ENCODE measurements at places on chromosomes 1 and 21.

GRCh38 chr1:18354612-18355011 is 126.1 kb upstream of the KLHDC7A start:
- DNase-seq, result no peak

- no peak for DNase-seq
These were observed 4.0 kb downstream of the OSCP1 start for GRCh38 chr1:36446271-36446670.

GRCh38 chr1:235138821-235139220 is 10.2 kb upstream of the TOMM20 start:
- DNase-seq, result no peak

DNA sequence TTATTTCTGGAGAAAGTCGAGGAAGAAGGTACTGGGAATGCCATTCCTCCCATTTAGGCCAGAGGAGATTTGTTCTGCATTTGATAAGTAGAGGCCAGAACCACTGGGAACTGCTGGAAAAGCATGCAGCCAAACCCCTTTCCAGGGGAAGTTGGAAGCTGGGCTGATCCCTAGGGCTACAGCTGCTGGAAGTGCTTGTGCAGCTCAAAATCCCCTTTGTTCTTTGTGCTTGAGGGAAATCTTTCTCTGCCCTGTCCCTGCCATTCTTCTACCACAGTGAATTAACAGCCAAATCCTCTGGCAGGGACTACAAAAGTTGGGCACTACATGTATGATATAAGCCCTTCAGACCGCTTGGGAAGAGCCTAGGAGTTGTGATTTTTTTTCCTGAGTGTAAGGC is 734.1 kb downstream of the LRRIQ3 start:
- no peak for DNase-seq

DNA sequence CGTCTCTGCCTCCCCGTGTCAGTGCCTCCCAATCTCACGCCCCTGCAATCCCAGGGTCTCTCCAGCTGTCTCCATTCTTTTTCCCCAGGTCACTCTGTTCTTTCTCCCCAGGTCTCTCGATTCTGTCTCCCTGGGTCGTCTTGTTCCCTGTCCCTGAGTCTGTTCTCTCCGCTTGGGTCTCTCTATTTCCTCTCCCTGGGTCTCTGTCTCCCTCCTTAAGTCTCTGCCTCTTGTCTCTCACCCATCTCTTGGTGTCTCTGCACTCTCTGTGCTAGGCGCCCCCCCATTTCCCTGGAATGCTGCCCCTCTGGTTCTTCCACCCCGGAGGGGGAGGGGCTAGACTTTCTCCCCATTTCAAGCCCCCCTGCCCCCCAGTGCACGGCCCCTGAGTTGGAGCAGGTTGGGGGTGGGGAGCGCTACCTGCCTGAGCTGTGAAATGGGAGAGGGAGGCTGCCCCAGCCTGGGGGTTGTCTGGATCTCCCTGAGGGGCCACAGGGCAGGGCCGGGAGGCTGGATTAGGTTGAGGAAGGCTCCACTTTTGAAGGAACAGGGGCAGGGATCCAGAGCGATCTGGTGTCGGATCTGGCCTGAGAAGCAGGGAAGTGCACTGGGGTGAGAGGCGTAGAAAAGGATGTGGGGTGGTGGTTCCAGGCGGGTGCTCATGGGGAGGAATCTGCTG is 1.4 kb downstream of the PTPRF start:
- no peak for DNase-seq

DNA sequence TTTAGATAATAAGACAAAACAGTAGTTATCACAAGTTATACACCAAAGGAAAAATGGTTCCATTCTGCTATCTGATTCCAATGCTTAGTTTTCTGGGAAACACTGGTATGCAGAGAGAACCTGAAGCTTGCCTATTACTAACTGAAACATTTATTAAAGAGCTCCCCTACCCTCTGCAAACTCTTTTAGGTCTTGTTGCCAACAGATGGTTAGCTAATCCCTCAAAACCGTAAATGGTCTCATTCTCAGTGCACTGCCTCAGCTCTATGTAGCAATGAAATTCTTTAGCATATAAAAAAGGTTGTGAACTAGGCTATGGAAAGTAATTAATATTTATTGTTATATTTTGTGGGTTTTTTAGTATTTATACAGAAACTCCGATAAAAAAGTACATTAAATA is 20.4 kb downstream of the C21orf91 start:
- no peak for DNase-seq

DNA sequence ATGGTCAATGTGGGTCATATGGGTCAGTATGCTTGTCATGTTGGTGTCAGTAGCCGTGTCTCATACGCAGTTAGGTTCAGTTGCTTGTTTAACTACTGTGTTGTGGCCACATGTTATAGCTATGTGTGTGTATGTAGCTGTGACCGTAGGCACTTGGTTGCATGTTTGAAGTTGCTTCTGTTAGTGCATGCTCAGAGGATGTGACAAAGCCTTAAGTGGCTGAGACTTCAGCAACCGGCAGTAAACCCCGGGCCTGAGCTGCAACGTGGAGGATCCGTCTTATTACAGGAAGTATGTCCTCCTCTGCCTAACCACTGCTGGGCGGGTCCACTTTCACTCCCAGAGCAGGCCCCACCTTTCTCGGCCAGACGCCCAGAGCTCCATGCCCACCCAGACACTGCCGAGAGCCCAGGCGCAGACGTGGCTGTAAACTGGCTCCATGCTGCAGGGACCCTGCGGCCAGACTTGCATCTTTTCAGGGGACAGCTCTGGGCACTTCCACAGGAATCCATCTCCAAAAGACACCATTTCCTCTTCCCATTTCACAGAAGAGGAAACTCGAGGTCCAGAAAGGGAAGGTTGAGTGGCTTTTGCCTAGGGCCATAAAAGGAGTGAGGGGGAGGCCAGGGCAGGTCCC is 2.2 kb downstream of the TCEA3 start:
- peak; percentile 25 for DNase-seq

DNA sequence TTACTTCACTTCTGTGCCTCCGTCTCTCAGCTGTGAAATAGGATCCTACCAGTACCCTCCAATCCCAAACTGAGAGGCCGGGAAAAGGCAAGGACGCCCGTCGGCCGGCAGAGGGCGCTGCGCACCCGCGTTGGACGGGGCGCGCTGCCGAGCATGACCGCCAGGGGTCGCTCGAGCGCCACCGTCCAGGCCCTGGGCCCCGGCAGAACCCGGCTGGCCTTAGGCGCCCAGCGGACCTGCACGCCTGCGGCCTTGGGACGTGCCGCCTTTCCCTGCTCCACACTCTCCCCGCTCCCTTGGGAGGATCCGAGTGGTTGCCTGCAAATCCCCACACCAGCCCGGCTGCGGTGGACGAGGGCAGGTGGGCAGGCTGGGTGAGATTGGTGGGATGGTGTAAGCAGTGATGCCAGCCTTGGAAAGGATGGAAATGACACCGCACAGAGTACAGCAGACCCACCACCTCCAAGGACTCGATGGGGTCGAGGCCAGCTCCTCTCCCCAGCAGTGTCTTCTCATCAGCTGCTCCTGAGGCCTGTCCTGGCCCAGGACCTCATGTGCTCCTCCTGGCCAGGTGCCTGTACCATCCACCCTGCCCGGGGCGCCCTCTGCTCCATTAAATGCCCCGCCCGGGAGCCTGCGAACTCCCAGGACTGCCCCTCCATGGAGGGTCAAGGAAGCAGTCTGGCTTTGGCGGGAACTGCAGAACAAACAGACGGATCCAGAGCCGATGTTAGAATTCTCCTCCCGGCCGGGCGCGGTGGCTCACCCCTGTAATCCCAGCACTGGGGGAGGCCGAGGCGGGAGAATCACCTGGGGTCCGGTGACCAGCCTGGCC is 47.4 kb upstream of the LBR start:
- DNase-seq, result peak; percentile 83

GRCh38 chr1:6515771-6516170 is 24.3 kb upstream of the PLEKHG5 start:
- no peak for DNase-seq

- no peak for DNase-seq
These were observed 8.7 kb upstream of the DUSP12 start for GRCh38 chr1:161740921-161741320.
